ENCODE measurements at places on chromosomes 4 and X. TPM values are rescaled to one million over a fixed set of nuclear protein-coding genes. Genes with fewer than 3 reads are reported as not detected.

Gene ASB12
- total RNA-seq, result 0.14 TPM

Gene TMEM150C
- 8.8 TPM for total RNA-seq

Gene HTR2C
- total RNA-seq, result not detected

Gene SCFD2
- 15.8 TPM for total RNA-seq

Gene LUZP4
- total RNA-seq, result not detected

Gene RNF128
- 144 TPM for total RNA-seq

Gene DGKQ
- total RNA-seq, result 26.9 TPM

Gene NLGN3
- 2.5 TPM for total RNA-seq

Gene GRIA2
- 0.32 TPM for total RNA-seq

Gene DMP1
- total RNA-seq, result not detected

Measured in mucosa of gallbladder (tissue), 1 donor.